ENCODE measurements at places on chromosomes 1 and 21.

DNA sequence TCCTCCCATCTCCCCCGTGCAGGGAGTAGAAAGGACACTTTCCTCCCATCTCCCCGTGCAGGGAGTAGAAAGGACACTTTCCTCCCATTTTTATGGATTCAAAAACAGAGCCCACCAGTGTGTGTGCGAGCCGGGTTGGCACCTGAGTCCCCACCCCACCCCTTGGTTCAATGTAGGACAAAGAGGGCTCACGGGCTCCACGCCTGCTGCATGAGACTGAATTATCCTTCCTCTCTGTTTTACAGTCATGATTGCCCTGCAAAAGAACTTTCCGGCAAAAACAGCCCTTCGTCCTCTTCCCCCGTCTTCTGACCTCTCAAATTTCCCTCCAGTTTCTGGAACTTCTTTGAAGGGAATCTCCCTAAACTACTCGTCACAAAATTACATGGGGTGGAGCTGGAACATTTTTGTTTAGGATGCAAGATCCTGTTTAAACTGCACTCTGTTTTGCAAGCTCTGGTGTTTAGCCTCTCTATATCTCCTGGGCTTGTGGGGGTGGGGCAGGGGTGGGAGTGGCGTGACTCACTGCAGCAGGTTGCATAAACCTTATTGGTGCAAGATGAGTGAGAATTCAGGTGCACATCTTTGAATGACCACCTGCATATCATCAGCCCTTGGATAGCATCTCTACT lies 99.8 kb downstream of the PSMG1 start:
- peak; percentile 75 for DNase-seq

- DNase-seq, result no peak
Measured at GRCh38 chr1:217892750-217893149, 261.6 kb downstream of the SPATA17 start.

GRCh38 chr21:40719615-40720014 lies 127.3 kb downstream of the DSCAM start:
- DNase-seq, result no peak

DNA sequence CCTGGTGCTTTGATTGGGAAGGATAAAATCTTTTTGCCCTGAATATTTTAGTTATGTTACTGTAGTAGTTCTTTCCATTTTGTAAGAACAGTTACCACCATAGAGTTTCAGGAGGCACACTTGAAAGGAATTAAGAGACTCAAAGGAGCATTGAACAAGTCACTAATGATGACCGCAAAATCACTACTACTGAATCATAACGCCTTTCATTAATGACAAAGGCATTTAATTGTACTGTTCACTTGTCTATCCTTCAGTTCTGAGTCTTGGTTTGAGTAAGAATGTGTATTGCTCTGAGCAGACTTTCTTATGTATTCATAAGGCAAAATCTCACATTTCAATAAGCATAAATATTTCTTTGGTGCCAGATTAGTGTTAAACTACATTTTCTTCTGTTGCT lies 24.9 kb downstream of the LHX9 start:
- no peak for DNase-seq

Data from left lung (tissue), 14 donors.